Esophagus squamous epithelium (tissue), 5 donors: ENCODE measurements at places on chromosomes 2 and 18.

DNA sequence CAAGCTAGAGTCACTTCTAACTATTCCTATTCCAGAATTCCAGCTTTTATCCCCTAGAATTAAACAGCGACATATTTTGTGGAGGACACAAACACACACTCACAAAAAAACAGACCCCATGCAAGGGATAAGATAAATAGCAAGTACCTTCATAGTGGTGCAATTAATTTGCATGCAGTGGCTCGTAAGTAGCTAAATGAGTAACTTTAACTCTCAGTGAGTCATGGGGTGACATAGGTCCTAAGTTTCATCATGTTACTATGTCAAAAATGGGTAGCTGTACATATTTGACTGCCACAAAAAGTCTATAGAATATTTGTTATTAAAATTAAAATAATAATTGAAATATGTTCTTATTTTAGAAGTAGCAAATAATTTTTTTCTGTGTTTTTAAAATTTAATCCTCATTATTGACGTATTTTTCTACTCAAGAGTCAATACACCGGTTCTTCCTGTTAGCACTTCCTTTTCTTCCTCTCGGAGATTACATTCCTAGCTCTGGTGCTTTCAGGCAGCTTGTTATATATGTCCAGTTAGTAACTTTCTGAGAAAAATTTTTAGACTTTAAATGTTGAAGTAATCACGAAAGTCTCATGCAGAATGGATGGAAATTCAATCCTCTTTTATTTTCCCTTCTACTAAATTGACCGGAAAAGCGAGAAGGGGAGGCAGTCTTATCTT is 247.0 kb downstream of the KCNH7 start:
- DNase-seq: no peak

DNA sequence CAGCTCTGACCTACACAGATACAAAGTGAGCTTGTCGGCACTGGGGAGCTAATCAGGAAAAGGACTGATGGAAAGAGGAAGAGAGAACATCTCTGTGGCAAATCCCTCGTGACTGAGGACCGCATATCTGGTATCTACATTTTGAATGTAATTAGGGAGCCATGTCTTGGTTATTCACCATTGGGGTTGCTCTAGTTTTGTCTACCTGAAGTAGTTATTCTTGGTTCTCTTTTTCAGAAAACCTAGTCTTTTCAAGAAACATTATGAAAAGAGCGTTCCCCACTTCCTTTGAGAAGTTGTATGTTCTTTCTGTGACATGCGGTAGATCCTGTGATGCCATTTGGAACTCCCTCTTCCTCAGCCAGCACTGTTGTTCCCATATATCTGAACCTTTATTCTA is 104.4 kb downstream of the DOCK10 start:
- no peak for DNase-seq

- no peak for DNase-seq
Observed at GRCh38 chr2:26873286-26873983, 25.5 kb downstream of the DPYSL5 start.

DNA sequence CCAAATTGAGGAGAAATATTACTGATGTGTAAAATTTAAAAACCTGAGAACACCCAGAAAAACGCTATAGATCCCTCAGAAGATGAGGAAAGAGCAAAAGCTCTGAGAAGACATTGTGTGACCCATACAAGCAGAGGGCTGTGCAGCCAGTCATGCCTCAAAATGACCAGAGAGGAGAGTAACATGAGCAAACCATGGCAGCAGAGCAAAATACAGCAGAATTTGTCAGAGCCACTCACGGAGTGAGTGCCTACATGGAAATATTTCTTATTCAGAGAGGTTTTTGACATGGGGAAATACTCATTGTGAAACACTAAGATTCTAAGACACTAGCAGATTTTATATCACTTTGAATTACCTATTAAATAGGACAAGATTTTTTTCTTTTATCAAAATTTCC is 96.8 kb upstream of the DNAJC10 start:
- no peak for DNase-seq

DNA sequence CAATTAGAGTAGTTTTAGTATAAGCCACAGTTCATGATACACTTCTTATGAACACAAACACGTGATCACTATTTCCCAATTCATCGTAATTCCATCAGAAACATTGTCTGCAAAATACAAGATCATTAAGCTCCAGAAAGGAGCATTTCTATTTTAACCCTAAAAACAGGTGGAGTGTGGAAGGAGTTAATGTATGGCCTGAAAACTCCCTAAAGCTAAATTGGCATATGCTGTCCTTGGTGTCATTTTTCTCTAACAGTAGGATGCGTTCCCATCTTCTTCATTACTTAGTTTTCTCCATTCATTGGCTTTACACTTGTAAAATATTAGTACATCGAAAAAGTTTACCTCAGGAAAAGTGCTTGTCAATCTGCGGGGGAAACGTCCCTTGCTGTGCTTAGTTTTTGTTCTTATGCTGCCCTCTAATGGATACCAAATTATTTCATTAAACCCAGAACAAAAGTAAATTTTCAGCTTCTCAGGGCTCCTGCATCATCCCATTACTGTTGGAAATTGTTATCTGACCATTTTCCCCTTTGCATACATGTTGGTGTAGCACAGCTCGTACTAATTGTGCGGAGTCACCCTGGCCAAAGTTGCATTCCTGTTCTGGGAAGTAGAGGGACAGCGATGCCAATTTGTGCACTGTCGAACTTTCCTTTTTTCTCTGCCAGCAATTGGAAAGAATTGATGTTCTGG is 153.4 kb downstream of the GPD2 start:
- no peak for DNase-seq

- no peak for DNase-seq
Observed at GRCh38 chr18:45954070-45954934, 12.8 kb downstream of the EPG5 start.

DNA sequence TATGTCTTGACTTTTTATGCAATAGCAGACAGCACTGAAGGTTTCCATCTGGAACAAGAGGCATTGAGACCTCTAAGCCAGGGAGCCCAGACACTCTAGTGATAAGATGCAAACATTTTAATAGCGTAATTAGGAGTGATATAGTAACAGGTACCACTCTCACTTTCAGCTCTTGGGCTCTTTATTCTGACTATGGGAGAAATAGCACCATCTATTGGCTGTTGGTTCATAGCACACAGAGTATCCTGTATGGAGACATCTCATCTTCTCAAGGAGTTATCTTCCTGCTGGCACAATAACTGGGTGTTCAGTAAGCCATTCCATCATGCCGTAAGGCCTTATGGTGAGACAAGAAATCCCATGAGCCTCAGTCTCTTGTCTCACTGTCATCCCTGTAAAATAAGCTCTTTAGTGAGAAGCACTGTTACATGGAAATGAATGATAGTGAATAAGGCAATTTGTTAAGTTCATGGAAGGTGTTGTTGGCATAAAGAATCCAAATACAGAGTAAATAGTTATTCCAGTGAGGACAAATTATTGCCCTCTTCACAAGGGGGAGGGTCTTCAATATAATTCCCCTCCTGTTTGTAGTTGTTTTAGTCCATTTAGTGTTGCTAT is 48.3 kb downstream of the THUMPD2 start:
- no peak for DNase-seq

GRCh38 chr2:217863883-217864282 is 138.9 kb downstream of the TNS1 start:
- DNase-seq: no peak

- DNase-seq: no peak
Observed at GRCh38 chr18:76205906-76206305, 289.1 kb downstream of the ZNF516 start.
